ENCODE measurements at places on chromosomes 4 and X.

DNA sequence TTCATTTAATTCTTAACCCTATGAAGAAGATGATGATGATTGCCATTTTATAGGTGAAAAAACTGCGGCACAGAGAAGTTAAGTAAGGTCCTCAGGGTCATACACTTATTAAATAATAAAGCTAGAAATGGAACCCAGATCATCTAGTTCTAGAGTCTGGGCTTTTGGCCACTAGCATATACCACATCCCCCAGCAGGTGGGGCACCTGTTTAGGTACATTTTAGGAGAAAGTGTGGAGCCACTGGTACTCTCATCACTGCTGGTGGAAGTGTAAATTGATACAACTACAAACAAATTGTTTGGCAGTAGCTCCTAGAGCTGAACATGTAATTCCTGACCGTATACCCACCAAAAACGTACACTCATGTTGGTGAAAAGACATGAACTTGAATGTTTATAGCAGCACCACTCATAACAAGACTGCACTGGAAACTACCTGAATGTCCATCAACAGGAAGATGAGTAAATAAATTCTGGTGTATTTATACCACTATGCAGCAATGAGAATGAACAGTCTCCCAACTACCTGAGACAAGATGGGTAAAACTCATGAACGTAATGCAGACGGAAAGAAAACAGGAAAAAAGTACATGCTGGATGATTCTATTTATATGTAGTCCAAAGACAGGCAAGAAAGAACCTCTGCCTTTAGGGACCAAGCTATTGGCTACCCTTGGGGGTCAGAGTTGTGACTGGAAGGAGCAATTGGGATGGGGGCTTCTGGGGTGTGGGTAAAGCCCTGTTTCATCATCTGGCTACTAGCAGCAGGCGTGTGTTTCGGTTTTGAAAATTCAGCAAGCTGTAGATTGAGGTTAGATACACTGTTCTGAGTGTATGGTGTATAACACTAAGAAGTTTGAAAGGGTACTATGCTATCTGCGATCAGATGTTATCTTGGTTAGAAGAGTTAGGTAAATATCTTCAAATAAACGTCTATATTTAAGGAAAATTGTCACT is 72.3 kb upstream of the ADGRG2 start:
- DNase-seq, result no peak

DNA sequence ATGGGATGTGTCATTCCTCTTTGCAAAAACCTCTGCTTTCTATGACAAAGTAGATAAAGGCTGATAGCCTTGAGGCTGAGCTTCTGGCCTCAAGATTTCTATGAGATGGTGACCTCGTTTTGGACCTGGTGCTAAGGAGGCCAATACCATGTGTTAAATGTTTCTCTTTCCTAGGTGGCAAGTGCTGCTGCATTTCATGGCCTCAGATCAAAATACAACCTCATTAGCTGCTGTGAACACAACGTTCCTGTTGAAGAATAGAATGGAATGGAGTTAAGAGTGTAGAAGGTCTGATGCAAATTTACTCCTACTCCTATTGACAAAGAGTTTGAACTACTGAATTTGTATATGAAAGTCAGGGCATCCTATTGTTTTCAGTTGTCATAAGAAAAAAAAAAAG is 112.0 kb downstream of the C4orf51 start:
- no peak for DNase-seq

DNA sequence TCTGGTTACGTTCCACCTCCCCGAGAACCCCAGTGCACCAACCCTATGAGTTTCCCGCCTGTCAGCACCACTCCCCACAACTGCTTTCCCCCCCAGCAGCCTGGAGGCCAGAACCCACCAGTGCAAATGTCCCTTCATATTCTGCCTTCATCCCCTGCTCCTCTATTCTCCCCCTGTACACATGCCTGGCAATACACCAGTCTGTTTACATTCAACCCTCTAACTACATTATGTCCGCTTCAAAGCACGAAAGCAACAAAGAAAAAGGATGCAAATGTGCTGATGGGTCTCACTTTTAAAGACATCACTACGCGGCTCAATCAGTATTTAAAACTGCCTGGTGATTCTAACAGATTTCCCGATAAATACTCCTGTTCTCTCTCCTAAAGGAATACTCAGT is 126.7 kb upstream of the SORBS2 start:
- no peak for DNase-seq

DNA sequence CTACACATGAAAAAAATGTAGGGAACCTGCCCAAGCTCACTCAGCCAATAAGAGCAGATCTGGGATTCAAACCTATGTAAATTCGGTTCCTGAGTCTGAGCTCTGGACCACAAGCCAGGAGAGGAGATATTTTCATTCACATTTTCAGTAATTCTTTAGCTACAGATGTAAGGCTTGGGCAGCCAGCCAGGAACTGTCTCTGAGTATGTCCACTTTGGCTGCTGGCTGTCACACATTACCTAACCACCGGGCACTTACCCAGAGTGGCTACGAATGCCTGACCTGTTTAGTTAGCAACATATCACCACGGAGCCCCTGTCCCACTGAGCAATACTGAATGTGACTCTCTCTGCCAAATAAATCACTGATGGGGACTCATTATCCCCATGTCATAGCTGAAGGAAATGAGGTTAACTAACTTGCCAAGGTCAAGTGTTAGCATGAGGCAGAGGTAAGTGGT is 15.3 kb downstream of the USP46 start:
- no peak for DNase-seq

DNA sequence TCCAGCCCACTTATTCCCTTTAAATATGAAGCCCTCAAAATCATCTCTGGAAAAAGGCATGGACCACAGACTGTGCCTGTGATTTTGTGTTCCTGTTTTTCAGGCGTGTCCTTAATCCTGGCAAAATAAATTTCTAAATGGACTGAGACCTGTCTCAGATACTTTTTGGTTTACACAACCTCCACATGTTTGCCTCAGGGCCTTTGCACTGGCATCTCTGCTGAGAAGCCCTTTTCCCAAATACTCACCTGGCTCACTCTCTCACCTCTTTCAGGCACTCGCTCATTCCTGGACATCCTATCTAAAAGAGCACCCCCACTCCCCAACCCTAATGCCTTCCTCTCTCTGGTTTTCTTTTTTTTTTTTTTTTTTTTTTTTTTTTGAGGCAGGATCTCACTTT is 40.5 kb downstream of the CHRNA9 start:
- DNase-seq, result no peak

- DNase-seq, result no peak
Observed at GRCh38 chr4:170242471-170242870, 152.7 kb upstream of the AADAT start.

DNA sequence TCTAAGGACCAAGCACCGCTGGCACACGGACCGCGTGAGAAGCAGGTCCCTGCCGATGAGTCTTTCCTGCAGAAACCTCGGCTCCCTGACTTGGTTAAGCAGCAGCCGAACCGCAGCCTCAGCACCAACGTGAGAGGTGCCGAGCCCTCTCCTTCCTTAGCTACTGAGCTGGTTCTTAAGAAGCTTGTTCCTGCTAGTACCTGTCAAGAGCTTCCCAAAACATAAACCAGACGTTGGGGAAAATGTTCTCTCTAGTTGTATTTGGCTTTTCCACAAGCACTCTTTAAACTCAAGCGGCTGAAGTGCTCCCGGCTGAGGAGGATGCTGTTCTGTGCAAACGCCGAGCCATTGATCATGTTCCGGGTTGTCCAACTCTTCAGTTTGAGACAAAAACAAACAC is 29.3 kb upstream of the TLR3 start:
- DNase-seq, result no peak

DNA sequence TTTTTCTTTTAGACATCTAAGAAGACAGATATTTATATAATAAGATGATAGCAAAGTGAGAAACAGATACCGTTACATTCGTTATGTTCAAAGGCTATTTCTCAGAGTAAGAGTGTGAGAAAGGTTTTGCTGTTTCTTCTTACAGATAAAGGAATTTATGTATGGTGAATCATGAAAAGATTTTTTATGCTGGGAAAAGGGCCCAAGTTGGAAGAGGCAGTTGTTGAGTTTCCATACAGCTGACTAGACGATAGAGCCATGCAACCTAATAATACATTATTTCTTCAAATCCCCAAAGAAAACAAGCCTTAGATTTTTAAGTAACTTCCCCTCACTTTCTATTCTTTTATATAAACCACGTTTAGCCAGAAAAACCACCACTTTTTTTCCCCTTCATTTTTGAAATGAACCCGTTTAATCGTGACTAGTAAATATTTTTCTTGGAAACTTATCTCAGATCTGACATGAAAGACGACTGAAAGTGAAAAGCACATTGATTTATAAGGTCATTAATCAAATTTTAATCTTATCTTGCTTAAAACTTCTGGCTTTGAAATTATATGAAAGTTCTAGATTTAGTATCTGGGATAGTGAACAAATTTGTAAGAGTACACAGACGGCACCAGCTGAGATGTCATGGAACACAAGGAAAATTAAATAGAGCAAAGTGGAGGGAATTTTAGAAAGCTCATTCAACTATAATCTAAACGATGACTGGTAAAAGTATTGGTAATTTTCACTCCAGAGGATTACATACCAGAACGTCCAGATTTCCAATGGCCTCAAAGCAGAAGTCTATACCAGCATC is 10.9 kb downstream of the ADH6 start:
- no peak for DNase-seq

DNA sequence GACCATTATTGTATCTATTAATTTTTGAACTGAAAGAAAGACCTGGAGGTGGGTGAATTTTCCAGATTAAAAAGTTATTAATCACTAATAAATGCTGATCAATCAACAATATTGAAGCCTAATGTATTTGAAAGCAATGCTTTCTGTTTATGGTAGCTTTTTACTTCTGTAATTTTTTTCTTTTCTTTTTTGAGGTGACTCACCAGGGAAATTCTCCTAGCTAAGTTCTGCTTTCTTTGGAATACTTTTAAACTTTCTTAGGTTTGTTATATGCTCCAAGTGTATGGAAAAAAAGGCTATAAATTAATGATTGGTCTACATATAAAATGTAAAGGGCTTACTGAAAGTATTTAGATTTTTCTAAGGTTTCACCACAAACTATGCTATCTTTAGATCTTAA is 94.2 kb downstream of the MBNL3 start:
- no peak for DNase-seq

GRCh38 chrX:22037225-22037624 is 5.1 kb downstream of the PHEX start:
- no peak for DNase-seq

DNA sequence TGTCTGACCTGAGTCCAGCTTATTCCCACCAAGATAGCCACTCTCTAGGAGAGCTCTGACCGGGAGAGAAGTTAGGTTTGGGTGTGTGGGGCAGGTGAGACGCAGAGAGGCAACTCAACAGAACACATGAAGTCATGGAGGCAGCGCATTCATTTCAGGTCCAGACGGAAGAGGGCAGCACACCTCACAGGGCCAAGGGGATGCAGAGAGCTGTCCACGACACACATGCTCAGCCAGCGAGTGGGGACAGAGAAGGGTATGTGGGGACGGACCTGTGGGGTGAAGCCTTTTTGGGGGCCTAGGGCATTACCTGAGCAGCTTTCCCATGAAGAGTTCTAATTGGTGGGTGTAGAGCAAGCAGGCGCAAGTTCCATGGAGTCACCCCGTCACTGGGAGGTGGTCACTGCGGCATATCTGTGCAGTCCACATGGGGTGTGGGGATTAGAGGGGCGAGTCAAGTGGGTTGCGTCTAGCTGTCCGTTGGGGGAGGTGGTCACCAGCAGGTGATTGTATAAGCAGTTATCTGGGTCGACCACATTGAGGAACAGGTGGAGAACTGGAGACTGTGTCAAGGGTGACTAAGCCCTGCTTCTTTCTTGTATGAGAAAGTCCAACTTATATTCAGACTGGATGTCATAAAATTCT is 24.3 kb upstream of the UXT start:
- no peak for DNase-seq

DNA sequence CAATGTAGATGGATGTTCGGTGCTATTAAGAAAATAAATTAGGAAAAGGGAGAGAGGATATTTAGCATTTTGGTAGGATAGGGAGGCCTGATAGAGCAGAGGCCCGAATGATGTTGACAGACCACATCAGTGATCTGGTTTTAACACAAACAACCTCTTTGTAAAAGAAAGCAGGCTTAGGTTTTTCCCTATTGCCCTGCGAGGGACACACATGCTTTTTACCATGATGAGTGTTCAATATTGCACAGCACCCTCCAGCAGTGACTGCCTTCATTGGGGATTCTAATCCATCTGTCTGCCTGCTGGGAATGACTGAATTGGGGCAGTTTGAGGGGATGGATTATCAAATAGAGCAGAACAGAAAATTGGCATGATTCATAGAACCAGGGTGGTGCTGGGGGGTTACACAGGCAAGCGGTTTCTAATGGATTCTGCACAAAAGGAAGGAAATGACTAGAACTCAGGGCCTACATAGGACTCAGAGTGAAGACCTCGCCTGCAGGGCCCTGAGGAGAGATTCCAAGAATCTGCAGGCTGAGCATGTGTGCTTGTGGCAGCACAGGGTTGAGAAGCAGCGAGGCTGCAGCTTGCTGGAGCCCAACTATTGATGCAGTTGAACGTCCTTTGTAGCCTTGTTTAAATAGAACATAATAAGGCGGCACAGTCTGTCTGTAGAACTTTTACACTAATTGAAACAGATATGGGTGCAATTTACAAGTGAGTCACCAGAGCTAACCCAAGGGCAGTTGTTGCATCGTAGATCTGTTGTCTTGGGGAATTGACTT is 58.0 kb downstream of the RHOH start:
- DNase-seq, result no peak

GRCh38 chrX:84737471-84737871 is 235.2 kb upstream of the HDX start:
- no peak for DNase-seq

DNA sequence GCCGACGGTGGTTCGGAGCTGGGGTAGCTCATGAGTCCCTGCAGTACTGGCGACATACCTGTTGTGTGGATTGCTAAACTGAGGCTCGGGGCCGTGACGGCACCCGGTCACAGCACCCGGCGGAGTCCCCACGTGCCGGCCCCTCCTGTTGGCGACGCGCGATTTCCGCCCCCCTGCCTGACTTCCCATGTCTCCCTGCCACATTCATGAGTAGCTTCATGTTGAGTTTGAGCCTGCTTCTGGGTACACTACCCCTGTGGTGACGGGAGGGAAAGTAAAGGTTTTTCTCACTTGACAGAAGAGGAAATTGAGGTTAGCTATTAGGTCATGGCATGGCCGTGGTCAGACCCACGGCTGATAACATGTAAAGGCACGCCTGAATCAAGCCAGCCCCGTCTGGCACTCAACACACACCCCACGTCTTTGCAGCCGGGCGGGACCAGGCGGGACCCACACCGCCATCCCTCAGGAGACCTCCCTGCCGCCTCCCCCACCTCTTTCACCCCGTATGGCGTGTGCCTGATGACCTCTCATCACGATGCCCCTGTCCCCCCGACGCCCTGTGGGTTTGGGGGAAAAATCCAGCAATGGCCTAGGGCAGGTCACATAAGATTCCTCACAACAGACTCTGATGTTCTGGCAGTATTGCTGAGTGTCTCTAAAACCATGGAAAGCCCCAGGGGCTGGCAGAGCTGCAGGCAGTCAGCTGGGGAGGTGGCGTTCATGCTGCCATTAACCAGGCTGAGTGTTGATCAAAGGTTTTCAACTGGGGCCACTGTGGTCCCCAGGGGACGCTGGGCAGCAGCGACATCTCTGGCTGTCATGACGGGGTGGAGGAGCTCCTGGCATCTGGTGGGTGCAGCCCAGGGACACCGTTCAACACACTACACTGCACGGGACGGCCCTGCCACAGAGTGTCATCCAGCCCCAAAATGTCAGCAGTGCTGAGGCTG is 29.2 kb downstream of the P2RY8 start:
- no peak for DNase-seq

- no peak for DNase-seq
Observed at GRCh38 chr4:53196882-53197771, 168.7 kb downstream of the SCFD2 start.
